ENCODE measurements at places on chromosomes 4 and X.

- no peak for DNase-seq
Measured at GRCh38 chrX:77953302-77953701, 16.1 kb downstream of the PGAM4 start.

GRCh38 chrX:39642071-39642470, 455.7 kb downstream of the BCOR start:
- no peak for DNase-seq

- no peak for DNase-seq
Measured at GRCh38 chrX:111071542-111072277, 24.3 kb upstream of the PAK3 start.

- DNase-seq = peak; percentile 78
Measured at GRCh38 chr4:183504930-183505610, at the start of gene ING2. ING2 (plus strand) TSS chr4:183505058; CDS start chr4:183505196, 138 bp downstream.

DNA sequence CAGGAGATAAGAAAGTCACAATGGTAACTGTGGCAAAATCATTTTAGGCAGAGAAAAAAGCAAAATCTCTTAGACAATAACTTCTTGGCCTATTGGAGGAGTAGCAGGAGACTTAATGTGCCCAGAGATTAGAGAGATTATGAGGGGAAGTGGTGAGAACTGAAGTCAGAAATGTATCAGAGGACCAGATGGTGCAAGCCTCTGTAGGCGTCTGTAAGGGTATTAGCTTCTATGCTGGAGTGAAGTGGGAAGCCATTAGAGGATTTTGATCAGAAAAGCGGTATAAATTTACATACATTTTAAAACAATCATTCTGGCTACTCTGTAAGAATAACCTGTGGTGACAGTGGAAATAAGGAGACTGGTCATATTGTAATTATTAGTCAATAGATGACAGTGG, 236.7 kb downstream of the FAT4 start:
- no peak for DNase-seq

DNA sequence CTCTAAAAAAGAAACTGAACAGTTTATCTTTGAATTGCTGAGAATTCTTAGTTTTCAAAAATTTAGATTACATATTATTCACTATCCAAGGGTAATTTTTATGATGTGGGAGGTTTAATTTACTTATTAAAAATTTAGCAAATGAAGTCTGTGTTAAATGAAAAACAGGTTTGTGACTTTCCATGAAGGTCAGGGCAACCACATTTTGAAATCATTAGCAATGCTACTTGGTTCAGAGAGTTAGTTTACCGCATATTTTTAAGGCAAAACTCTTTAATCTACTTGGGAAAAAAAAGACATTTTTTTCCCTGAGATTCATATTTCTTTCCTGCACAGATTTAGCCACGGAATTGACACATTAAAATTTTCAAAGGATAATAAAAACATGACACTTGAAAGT, 37.3 kb upstream of the PRSS12 start:
- no peak for DNase-seq

DNA sequence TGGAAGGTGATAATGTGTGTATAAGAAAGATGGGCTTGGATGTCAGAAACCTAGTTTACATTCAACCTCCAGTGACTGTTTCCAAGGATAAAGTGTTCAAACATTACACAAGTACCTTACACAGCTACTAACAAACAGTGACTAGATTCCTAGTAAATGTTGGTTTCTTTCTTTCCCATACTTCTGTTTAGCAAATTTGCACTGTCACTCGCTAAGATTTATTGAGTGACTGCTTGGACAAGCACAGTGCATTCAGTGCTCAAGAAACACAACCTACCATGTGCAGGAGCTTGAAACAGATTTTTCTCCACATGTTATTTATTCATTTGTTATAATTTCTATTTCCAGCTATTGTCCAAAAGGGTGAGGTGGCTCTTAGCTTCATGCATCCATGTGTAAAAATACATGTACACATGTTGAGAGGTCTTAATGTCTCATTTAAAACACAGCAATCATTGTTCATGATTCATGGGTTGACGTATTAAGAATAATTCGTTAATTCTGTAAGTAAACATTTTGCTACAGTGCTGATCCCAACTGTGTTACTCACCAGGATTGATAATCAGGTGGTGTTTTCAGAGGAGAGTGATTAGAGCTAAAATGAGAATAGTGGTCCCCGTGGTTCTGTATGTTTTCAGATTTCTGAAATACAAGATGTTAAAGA, 153.0 kb downstream of the DCLK2 start:
- DNase-seq = no peak

- DNase-seq = peak; percentile 54
Measured at GRCh38 chr4:152572417-152573086, 36.7 kb upstream of the FBXW7 start.

GRCh38 chrX:123468481-123468880, 264.4 kb downstream of the THOC2 start:
- DNase-seq = no peak

GRCh38 chr4:176844448-176844847, 51.7 kb upstream of the VEGFC start:
- no peak for DNase-seq

GRCh38 chr4:40409835-40410234, 74.7 kb downstream of the CHRNA9 start:
- DNase-seq = peak; percentile 55

GRCh38 chr4:147984065-147984777, 252.3 kb downstream of the ARHGAP10 start:
- peak; percentile 55 for DNase-seq

GRCh38 chrX:53440621-53441517, 6.7 kb upstream of the HSD17B10 start:
- peak; percentile 33 for DNase-seq

GRCh38 chr4:162241857-162242256, 78.1 kb upstream of the FSTL5 start:
- no peak for DNase-seq

DNA sequence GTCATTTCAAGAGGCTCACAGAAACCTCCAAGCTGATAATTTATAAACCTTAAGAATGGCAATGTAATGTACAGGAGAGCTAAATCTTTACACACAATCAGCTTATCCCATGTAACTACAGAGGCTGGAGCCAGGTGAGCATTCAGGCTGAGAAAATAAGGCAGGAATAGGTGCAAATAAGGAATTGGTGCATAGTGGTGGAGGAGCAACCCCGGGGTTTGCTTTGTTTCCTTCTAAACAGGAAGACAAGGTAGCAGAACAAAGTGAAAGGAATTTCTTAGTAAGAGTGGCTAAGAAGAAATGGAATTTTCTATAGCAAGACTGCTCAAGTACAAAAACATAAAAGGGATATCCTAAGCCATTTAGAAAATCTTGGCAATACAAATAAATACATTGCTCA, 82.4 kb downstream of the NR3C2 start:
- DNase-seq = no peak

GRCh38 chrX:57899064-57899463, 11.2 kb downstream of the ZXDA start:
- DNase-seq = peak; percentile 3

GRCh38 chr4:84870398-84871163, 95.9 kb downstream of the WDFY3 start:
- DNase-seq = peak; percentile 70

GRCh38 chrX:39542316-39542715, 555.4 kb downstream of the BCOR start:
- peak; percentile 30 for DNase-seq

- DNase-seq = no peak
Measured at GRCh38 chr4:3332498-3332897, 39.7 kb downstream of the RGS12 start.

GRCh38 chr4:89641367-89641687, 195.6 kb downstream of the SNCA start:
- no peak for DNase-seq

DNA sequence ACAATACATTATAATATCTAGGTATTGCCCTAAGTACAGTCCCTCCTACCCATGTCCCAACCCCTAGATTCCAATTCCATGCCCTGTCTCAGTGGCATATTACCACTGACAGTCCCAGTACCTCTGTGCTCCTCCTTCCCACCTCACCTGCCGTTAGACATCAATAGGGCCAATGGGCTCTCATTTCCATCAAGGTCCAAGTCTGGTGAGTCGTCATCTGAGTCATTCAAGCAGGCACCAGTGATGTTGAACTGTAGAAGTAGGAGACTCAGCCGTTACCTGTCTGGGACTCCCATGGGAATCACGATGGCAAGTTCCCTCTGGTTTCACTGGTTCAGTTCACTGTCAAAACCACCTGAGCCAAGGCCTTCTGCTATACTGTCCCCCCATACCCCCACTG, 51.7 kb downstream of the PHF8 start:
- peak; percentile 17 for DNase-seq

DNA sequence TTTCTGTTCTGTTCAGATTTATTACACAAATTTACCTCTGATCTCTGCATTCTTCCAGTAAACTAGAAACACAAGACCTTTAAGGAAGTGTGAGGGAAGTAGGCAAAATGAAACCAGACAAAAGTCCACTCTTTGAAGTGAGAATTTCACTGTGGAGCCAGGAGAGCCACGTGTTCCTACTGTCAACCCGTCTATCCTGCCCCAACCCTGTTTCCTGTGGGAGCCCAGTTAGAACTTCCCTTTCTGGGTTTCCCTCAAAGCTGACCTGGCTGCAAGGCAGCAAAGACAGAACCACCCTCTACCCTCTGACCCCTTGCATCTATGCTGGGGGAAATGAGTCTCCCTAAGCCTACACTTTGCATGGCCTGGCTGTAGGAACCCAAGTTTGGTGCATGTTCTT, 40.0 kb downstream of the TMEM144 start:
- DNase-seq = no peak

DNA sequence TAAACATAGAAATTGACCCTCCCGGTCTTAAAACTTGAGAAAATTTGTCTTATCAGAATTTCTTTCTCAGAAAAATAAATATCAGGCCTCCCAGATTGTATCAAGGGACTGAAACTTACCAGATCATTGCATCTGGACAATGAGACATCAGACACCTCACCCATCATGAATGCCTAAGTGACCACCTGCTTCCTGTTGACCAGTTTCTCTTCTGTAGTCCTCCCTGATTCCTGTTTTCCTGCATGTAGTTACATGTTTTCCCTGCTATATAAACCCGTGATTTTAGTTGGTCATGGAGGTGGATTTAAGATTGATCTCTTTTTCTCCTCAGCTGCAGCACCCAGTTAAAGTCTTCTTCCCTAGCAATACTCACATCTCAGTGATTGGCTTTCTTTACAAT, 548.1 kb downstream of the PPP4R3C start:
- peak; percentile 84 for DNase-seq

DNA sequence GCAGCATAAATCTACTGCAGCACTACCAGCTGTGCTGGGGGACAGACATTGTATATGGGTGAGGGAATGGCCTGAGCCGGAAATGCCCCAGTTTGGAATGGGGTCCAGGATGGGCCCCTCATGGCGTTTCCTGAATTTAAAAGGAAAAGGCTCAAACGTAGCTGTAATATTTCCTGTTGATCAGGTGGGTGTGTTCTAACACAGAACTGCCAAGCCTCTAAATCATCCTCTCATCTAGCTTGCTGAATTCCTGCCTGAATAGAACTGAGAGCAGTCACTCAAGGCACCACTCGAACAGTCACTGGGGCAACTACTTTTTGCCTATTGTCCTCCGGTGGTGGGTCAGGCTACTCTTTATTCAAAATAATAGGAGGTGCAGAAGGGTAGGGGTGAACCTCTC, 28.7 kb downstream of the ADH6 start:
- DNase-seq = no peak

GRCh38 chrX:109600237-109600651, 24.7 kb downstream of the KCNE5 start:
- DNase-seq = no peak

- DNase-seq = peak; percentile 26
Measured at GRCh38 chr4:56976283-56976836, 1.0 kb downstream of the NOA1 start.

DNA sequence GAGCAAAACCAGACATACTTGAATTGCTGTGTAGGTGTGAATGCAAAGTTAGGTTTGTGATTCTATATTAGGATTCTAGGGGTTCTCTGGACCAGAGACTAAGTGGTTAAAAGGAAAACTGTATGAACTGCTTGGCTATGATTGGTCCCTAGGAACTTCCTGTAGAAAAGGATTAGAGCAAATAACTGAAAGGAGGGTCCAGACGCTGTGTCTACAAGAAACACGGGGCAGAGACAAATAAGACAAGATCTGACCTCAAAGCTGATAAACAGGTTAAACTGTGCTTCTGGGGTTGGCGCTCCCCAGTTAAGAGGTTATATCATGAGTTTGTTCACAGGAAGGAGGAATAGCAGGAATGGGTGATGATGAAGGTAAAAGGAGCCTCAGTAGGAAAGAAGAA, 183.6 kb downstream of the MGST2 start:
- no peak for DNase-seq

- DNase-seq = no peak
Measured at GRCh38 chrX:140502491-140503237, 2.2 kb downstream of the SOX3 start.

DNA sequence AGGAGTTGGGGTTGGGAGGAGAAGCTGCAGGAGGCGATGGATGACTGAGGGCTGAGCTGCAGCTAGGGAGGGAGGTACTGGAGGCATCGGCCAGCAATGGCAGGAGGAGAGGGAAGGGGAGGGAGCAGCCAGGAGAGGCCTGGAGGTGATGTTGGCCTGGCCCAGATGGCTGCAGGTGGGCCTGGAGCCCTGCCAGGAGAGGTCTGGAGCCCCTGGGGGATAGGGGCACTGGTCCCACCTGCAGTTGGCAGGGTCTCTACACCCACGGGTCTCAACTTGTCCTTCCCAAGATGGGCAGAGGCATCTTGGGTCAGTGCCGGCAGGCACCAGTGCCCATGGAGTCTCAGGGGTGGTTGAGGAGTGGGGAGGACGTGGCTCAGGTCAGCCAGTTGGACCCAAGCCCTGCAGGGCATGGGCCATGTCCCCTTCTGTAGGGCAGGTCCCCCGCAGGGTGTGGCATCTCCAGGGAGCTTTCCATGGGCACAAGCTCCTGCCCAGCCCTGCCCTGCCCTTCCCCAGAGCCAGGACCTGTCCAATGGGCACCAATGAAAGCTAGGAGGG, 2.7 kb upstream of the MXD4 start:
- DNase-seq = no peak

GRCh38 chr4:99156992-99157391, 12.9 kb upstream of the ADH4 start:
- no peak for DNase-seq

DNA sequence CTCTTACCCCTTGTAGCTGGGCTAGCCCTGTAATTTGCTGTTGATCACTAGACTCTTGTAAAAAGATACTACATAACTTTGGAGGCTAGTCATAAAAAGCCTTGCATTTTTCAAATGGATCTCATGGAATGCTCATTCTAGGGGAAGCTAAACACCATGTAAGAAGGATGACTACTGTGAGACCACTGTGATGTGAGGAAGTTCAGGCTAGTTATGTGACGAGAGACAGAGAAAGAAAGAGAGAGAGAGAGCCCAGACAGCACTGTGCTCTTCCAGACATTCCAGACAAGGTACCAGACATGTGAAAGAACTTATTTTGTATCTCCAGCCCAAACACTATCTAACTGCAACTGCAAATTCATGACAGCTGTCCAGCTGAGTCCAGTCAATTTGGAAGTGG, 404.6 kb upstream of the PITX2 start:
- DNase-seq = peak; percentile 51

DNA sequence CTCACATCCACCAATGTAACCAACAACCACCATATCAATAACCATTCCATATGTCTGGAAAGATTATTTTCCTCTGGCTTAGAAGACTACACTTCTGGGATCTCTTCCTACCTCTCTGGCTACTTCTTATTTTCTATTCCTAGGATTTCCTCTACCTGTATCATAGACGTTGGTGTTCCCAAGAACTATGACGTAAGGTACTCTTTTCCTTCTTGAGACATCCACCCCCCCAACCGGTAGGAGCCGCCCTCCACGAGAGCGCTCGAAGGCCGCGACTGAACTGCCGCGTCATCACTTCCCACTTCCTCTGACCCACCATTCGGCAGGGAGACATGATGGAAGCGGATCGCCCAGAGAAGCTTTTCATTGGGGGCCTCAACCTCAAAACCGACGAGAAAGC, at the start of gene RBMXL3:
Gene RBMXL3 (plus strand): TSS at position 301 of the 400 bp plus-strand sequence. CDS start 32 bp downstream, at position 333.
- DNase-seq = no peak
